Keratinocyte (primary cell): ENCODE measurements at places on chromosomes 11 and 22. TPM values are rescaled to one million over a fixed set of nuclear protein-coding genes. Genes with fewer than 3 reads are reported as not detected.

NCR3LG1 gene
- polyA plus RNA-seq = 3.2 to 3.9 TPM (median 3.5 TPM) in 3 replicates

ZNF215 gene
- polyA plus RNA-seq = 3.3 to 6.1 TPM (median 5.3 TPM) in 3 replicates

MS4A15 gene
- 0.03 TPM in 1 of 3 replicates, not detected in the others for polyA plus RNA-seq

MN1 gene
- 2.2 to 8.5 TPM (median 2.2 TPM) in 3 replicates for polyA plus RNA-seq

PLA2G3 gene
- 0.37 to 0.39 TPM (median 0.38 TPM) in 3 replicates for polyA plus RNA-seq

BIK gene
- 2.9 to 4.6 TPM (median 4.4 TPM) in 3 replicates for polyA plus RNA-seq

FAM83F gene
- polyA plus RNA-seq = 15.3 to 45.1 TPM (median 22.8 TPM) in 3 replicates

ZNF280A gene
- polyA plus RNA-seq = not detected in 3 replicates

DNA sequence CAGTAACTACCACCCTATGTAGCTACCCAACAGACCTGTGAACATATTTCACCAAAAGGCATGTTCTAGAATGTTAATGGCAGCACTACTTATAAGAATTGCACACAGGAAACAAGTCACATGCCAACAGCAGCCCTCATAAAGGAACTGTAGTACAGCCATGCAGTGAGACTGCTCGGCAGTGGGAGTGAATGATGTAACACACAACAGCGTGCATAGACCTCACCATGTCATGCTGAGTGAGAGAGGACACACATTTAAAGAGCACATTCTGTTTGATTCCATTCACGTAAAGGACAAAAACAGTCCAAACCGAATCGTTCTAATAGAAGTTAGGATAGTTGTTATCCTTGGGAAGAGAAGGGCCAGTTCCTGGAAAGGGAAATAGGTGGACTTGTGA lies 27.2 kb upstream of the KIRREL3 start:
- no peaks in the 10 kb centered on the region for H3K27me3 ChIP-seq
- no peak for DNase-seq
- H3K27ac ChIP-seq = no peak overlapping the region
- H3K4me1 ChIP-seq = no peaks in the 10 kb centered on the region
- no peaks in the 10 kb centered on the region for H3K36me3 ChIP-seq

- DNase-seq = no peak
- H3K27me3 ChIP-seq = no peaks in the 10 kb centered on the region
- H3K4me3 ChIP-seq = no peak overlapping the region
- H3K27ac ChIP-seq = no peak overlapping the region
- no peaks in the 10 kb centered on the region for H3K36me3 ChIP-seq
- H3K4me1 ChIP-seq = peaks cover 30% of the 10 kb centered on the region
These were observed 87.8 kb downstream of the FBXO7 start for GRCh38 chr22:32562401-32562800.

GRCh38 chr11:35742707-35743454 lies 80.3 kb downstream of the TRIM44 start:
- no peak for DNase-seq
- H3K36me3 ChIP-seq = peaks cover 5% of the 10 kb centered on the region
- no peaks in the 10 kb centered on the region for H3K27me3 ChIP-seq
- no peak overlapping the region for H3K4me3 ChIP-seq
- H3K27ac ChIP-seq = no peak overlapping the region

DNA sequence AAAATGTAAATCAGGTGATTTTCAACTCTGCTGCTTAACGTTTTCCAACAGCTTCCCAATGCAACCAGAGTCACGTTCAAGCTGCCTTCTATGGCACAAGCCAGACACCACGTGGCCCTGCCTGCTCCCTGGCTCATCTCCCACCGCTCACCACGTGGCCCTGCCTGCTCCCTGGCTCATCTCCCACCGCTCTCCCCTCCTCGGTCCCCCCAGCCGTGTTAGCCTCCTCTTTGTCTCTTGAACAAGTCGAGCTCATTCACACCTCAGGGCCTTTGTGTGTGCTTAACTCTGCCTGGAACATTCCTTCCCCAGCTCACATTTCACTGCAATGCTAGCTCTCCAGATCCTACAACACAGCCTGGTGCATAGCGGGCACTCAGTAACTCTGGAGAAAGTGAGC lies 307.6 kb downstream of the CTTN start:
- H3K27ac ChIP-seq = no peak overlapping the region
- H3K27me3 ChIP-seq = peaks cover 10% of the 10 kb centered on the region
- no peaks in the 10 kb centered on the region for H3K4me1 ChIP-seq
- H3K4me3 ChIP-seq = no peak overlapping the region

DNA sequence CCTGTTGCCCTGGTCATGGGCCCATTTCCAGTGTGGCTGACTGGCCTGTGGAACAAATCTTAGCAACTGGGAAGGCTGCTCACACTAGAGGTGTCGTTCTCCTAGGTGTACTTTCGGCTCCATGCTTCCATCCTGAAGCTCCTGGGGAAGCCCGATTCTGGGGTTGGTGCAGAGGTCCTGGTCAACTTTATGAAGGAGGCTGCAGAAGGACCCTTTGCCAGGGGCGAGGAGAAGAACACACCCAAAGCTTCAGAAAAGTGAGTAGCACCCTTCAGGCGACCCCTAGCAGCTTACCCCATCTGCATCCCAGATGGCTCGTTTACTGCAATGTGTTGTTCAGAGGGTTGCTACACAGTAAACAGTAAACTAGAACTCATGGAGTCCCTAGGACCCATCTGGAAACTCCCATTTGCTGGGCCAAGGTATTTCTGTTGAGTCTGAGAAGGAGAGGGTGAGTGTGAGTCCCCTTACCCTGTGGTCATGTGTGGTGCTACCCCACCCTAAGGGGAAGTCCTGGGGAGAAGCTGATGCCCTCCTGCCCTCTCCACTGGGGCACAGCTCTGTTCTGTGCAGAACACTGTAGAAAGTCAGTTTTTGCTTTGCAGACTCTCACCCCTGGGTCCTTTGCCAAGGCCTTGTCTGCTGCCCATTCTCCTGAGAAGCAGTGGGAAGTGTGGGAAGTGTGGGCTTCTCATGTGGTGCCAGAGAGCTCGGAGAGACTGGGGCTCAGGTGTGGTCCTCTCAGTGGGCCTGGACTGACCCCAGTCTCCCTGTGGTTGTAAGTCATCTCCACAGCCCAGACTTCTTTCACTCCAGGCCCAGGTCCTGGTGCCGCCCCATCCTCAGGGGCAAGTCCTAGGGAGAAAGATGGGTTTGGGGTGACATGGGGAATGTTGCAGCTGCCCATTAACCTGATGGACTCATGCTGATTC lies 85.0 kb downstream of the CABIN1 start:
- H3K27ac ChIP-seq = no peak overlapping the region
- peaks cover 23% of the 10 kb centered on the region for H3K36me3 ChIP-seq
- no peak for DNase-seq
- H3K4me1 ChIP-seq = no peaks in the 10 kb centered on the region
- H3K27me3 ChIP-seq = no peaks in the 10 kb centered on the region
- H3K4me3 ChIP-seq = no peak overlapping the region

DNA sequence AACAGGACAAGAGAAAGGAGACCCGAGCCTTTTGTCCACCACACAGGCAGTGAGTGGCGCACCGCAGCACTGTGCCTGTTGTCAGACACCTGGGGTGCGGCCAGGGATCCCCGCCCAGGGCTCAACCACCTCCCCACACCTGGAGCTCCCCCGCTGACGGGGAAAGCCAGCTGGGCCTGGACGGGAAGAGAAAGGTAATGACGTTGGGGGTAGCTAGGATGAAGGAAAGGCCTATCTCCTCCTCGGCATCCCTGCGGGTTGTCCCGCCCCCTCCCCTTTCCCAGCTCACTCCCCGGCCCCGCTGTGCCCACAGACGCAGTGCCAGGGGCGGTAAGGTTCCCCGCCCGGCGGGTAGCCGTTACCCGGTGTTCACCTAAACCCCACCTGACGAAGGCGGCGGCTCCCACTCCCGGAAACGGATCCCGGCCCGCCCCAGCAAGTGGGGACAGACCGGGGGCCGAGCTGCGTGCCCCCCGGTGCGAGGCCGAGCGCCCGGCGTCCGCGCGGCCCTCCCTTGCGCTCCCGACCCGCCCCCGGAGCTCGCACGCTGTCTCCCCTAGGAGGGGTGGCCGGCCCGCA lies 495 bp downstream of the HYOU1 start:
- H3K4me1 ChIP-seq = peaks cover 16% of the 10 kb centered on the region
- peaks cover 38% of the 10 kb centered on the region for H3K36me3 ChIP-seq
- H3K4me3 ChIP-seq = peak overlapping the region; percentile 92
- H3K27me3 ChIP-seq = no peaks in the 10 kb centered on the region
- peak overlapping the region; percentile 77 for H3K27ac ChIP-seq
- DNase-seq = no peak

DNA sequence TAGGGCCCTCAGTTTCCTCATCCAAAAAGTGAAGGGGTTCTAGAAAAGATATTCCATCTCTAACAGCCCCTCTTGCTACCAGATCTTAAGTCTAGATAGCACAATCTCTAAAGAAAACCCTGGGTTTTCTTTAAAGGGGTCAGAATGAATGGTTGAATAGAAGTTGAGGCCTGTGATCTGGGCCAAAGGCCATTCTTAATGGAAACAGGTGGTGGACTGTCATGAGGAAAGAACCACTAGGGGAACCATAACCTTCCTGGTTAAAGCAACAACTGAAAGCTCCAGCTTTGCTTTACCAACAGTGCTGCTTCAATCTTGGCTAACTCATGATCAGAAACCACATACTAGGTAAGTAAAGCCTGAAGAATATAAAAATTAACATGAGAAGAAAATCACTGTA lies 1.8 kb downstream of the CELF1 start:
- peak overlapping the region; percentile 97 for H3K4me3 ChIP-seq
- no peaks in the 10 kb centered on the region for H3K36me3 ChIP-seq
- H3K27me3 ChIP-seq = no peaks in the 10 kb centered on the region

- no peaks in the 10 kb centered on the region for H3K36me3 ChIP-seq
- DNase-seq = no peak
- no peaks in the 10 kb centered on the region for H3K27me3 ChIP-seq
- H3K27ac ChIP-seq = no peak overlapping the region
- peaks cover 5% of the 10 kb centered on the region for H3K4me1 ChIP-seq
These were observed 58.7 kb upstream of the SLC5A12 start for GRCh38 chr11:26780376-26781085.

DNA sequence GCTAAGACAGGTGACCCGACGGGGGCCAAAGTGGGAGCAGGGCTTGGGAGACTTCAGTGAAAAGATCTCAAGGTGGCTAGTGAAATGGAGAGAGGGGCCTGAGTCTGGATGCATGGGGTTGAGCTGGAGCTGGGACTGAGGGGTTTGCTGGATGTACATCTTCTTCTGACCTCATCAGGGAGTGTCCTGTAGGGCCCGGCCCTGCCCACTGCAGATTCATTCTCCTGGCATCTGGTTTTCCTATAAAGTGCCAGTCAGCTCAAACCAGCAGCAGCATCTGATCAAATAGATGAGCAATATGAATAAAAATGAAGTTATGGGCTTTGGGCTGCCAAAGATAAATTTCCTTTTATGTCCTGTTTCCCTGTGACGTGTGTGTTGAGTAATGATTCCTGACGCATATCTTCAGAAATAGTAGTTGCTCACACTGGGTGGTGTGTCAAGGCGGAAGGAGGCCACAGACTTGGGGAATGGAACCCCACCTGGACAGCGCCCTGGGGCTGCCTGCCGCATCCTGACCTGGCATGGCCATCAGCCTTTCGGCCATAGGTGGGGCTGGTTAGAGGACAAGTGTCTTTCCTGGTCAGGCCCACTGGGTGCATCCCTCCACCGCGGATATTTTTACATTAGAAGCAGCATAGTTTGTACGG lies 135.4 kb downstream of the OSBP2 start:
- peak; percentile 98 for DNase-seq
- H3K4me1 ChIP-seq = peaks cover 34% of the 10 kb centered on the region
- no peak overlapping the region for H3K4me3 ChIP-seq
- H3K27me3 ChIP-seq = no peaks in the 10 kb centered on the region
- peak overlapping the region; percentile 100 for H3K27ac ChIP-seq

- peaks cover 14% of the 10 kb centered on the region for H3K4me1 ChIP-seq
- H3K27me3 ChIP-seq = no peaks in the 10 kb centered on the region
- no peaks in the 10 kb centered on the region for H3K36me3 ChIP-seq
- H3K27ac ChIP-seq = no peak overlapping the region
These were observed 26.7 kb downstream of the GRAP2 start for GRCh38 chr22:39927544-39927943.

- H3K4me1 ChIP-seq = peaks cover 65% of the 10 kb centered on the region
- H3K27me3 ChIP-seq = no peaks in the 10 kb centered on the region
- no peak for DNase-seq
These were observed 648 bp downstream of the FOSL1 start for GRCh38 chr11:65899356-65900124.

- H3K4me1 ChIP-seq = peaks cover 20% of the 10 kb centered on the region
- no peak for DNase-seq
- H3K36me3 ChIP-seq = no peaks in the 10 kb centered on the region
These were observed at the start of gene DLG2 for GRCh38 chr11:85627332-85627997. DLG2 (minus strand) TSS chr11:85627344.

DNA sequence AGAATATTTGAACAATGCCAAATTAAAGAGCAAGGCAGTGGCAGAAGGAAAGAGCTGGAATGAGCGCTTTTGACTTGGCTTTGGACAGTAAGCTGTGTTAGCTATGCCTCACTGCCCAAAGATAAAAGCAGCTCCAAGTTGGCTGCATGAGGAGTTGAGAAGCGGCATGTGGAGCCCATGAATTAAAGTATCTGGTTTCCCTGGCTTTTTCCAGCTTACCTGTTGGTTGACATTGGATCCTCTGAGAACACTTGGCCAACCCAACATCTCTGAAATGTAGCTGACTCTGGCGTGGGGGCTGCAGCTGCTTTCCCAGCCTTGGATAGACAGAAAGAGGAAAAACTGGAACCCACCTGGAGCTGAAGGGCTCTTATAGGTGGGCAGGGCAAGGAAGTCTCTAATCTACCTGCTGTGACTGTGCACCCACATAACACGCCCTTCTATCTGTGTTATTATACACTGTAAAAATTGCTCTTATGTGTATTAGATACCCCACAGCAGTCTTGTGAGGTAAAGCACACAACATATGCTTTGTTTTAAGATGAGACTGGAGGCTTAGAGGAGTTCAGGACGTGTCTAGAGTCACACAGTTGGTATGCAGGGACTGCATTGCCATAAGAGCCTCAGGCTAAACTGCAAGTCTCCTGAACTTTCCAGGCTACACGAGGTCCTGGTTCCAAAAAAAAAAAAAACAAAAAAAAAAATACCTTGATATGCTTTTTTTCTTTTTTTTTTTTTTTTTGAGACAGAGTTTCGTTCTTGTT lies 5.8 kb downstream of the UBASH3B start:
- peaks cover 68% of the 10 kb centered on the region for H3K4me1 ChIP-seq
- H3K36me3 ChIP-seq = peaks cover 4% of the 10 kb centered on the region
- DNase-seq = peak; percentile 91
- H3K27ac ChIP-seq = peak overlapping the region; percentile 53

DNA sequence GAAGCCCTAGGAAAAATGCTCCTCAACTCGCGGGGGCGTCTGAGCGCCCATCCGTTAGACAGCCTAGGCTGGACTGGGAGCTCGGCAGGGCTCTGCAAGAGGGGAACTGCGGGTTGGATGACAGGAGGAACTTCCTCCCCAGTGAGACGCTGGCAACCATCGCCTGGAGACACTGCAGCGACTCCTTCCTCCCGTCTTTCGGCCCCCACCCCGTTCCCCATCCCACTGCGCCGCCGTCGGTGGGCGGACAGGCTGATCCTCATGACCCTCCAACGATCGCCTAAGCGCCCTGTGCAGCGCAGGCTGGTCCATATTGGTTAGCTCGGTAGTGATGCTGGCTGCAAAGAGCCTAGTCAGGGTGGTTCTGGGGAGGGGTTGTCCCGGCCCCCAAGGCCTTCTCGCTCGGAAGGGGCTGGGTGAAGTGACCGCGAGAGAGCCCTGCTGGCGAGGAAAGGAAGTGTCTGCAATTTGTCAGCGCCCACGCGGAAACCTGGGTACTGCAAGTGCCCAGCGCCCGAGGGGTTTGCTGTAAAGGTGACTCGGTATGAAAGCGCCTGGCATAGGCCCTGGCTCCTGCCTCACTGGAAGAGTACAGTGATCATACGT lies 638 bp downstream of the NRGN start:
- DNase-seq = no peak
- no peaks in the 10 kb centered on the region for H3K36me3 ChIP-seq
- peaks cover 66% of the 10 kb centered on the region for H3K27me3 ChIP-seq
- H3K27ac ChIP-seq = no peak overlapping the region
- H3K4me3 ChIP-seq = peak overlapping the region; percentile 25
- H3K4me1 ChIP-seq = peaks cover 7% of the 10 kb centered on the region

GRCh38 chr22:23042179-23042578 lies 28.1 kb upstream of the GNAZ start:
- no peaks in the 10 kb centered on the region for H3K4me1 ChIP-seq
- H3K36me3 ChIP-seq = no peaks in the 10 kb centered on the region
- no peaks in the 10 kb centered on the region for H3K27me3 ChIP-seq
- no peak overlapping the region for H3K4me3 ChIP-seq
- H3K27ac ChIP-seq = no peak overlapping the region
